ENCODE measurements at places on chromosomes 3 and 15.

DNA sequence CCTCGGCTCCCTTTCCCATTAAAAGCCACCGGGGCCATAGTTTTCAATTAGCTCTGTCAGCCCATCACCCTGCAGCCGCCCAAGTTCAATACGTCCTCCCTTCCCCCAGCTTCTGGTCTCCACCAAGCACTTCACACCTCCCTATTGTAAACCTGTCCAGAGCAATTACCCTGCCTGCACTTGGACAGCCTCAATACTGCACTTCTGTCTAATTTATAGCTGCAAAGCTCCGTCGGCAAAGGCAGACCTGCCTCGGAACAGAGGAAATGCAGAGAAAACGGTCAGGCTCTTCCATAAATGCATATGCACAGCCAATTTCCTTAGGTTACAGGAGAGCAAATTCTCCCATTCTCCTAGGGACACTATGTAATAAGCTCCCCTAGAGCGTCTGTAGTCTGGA, 21.9 kb downstream of the LRIG1 start:
- DNase-seq = no peak

- DNase-seq = no peak
Measured at GRCh38 chr3:184525337-184526087, 36.1 kb upstream of the EPHB3 start.

- DNase-seq = no peak
Measured at GRCh38 chr3:131396170-131396569, 14.6 kb downstream of the NUDT16 start.

DNA sequence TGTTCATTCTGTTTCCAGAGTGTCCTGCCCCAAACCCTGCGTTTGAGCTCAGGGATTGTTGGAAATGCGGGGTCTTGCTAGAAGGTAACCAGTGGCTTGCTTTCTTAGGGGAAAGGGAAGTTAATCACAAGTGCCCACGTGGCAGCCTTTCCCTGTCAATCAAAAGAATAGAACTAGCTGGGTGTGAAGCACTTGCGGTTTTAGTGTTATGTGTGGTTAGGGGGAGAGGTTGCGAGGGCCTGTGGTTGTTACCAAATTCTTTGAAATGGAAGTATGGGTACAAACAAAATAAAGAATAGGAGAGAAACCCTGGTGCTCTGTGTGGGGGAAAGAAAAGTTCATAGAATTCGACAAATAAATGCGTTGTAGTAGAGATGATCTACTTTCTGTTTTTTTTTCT, 67.6 kb downstream of the FNDC3B start:
- DNase-seq = peak; percentile 89

DNA sequence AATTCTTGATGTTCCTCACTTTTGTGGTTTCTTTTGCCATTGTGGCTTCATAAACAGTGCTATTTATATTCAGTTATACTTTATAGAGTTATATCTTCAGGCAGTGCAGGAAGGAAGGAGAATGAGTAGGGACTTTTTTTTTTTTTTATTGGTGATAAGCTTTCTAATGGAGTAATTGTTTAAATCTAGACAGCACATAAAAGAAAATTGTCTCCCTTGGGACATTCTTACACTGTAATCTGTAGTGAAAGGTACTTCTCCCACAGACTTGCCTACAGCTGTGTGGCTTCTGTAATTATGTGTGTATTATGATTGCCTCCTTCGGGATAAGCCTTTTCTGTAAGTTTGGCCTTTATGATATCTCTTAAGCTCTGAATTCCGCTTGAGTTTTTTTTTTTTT, 41.6 kb downstream of the WDR76 start:
- DNase-seq = no peak

- no peak for DNase-seq
Measured at GRCh38 chr3:71397726-71398125, 185.8 kb downstream of the FOXP1 start.

DNA sequence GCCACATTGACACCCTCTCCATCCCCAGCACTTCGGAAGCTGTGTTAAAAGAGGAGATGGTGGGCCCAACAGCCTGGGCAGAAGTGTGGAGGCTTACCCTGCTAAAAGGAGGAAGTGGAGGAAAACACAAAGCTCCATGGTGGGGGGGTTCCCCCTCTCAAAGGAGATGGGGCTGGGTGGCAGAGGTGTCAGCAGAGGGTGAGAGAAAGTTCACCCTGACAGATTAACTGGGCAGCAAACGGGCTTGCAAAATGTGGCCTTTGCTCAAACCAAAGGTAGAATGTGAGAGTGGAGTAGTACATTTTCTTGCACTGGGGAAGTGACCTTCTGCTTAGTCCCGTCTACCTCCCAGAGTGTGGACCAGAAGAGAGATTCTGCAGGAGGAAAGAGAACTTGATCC, 44.7 kb downstream of the MYO1E start:
- no peak for DNase-seq

DNA sequence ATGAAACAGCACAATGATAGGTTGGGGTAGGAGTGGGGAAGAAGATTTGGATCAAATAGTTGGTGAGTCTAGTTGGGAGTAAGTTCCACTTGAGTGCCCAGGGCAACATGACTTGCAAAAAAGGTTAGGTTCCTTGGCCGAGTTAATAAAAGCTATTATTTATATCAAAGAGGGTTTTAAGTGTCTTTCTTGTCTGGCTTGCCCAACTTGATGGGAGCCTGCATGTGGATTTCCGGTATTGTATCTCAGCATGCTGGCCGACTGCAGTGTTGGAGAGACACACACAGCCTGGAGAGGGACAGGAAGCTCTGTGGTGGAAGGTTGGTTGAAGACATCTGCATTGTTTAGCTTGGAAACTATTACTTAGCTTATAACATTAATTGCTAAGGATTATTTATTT, 449.5 kb upstream of the TBL1XR1 start:
- DNase-seq = peak; percentile 45

GRCh38 chr15:61051569-61052031, 177.5 kb downstream of the RORA start:
- DNase-seq = no peak

- peak; percentile 43 for DNase-seq
Measured at GRCh38 chr3:149487598-149488197, 13.2 kb downstream of the TM4SF4 start.

DNA sequence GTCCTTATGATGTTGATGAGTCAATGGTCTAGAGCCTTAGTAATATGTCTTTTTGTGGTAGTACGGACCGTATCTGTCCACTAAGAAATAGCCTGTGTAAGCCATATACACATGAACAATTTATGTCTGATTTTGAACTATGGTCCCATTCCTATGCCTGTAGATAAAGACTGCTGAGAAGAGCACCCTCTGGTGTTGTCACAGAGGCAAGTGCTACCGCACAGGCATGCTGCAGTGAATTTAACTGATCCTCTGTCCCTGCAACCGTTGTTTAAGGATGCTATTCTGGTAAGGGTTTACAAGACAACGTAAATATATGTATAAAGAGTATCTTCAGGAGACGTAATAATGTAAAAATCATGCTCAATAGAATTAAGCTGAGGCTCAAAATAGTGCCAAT, 170.7 kb downstream of the UBE3A start:
- no peak for DNase-seq

- no peak for DNase-seq
Measured at GRCh38 chr3:144923046-144923775, 951.6 kb downstream of the DIPK2A start.

DNA sequence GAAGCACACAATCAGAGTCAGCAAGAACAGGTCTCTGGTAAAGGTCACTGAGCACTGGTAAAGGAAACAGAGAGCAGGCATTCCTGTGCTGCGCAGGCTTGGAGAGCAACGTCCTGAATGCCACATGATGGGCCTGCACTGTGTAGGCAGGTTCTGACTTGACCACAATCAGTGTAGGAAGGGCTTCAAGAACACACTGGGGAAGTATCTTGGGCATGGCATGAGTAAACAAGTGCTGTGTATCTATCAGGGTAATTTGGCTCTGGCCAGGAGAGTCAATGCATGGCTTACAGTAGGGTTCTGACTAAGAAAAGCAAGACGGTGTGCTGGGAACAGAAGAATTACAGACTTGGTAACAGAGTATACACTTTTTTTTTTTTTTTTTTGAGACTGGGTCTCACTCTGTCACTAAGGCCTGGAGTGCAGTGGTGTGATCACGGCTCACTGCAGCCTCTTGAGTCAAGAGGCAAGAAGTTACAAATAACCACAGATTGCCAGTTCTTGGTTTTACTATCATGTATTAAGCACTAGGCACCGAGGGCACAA, 30.6 kb downstream of the TBC1D2B start:
- peak; percentile 89 for DNase-seq

GRCh38 chr3:110793611-110794010, 278.0 kb upstream of the NECTIN3 start:
- no peak for DNase-seq

GRCh38 chr3:197309528-197310361, 11.3 kb upstream of the DLG1 start:
- DNase-seq = peak; percentile 41

- no peak for DNase-seq
Measured at GRCh38 chr15:33034588-33034987, 159.9 kb downstream of the FMN1 start.

GRCh38 chr3:23781051-23781450, 24.7 kb upstream of the UBE2E1 start:
- DNase-seq = no peak

GRCh38 chr3:42982645-42983412, 3.7 kb downstream of the GASK1A start:
- DNase-seq = no peak

DNA sequence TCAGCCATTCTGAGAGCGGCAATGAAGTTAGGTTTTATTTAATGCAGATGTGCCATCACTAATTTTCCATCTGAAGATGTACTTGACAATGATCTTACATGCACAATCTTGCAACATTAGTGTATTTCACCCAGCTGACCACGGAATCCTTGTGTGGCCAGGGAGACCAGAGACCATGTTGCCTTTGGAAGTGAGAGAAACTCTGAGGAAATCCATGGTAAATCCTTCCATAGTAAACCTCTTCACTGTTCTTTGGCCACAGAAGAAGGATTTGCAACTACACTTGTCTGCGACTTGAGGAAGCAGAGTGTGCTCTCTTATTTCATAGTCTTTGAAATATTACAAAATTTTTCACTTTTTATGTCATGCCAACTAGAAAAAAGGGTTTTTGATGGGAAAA, 128.4 kb upstream of the IGSF10 start:
- no peak for DNase-seq

DNA sequence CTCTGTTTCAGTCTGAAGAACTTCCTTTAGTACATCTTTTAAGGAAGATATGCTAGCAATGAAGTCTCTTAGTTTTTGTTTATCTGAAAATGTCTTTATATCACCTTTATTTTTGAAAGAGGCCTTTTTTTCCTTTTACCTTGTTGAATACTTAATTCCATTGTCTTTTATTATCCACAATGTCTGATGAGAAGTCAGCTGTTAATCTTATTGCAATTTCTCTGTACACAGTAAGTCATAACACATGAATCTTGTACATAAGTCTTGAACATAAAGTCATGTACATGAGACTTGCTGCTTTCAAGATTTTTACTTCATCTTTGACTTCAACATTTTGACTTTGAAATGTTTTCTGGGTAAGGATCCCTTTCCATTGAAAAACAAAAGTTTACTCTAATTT, 424.3 kb upstream of the ATP10A start:
- DNase-seq = no peak

DNA sequence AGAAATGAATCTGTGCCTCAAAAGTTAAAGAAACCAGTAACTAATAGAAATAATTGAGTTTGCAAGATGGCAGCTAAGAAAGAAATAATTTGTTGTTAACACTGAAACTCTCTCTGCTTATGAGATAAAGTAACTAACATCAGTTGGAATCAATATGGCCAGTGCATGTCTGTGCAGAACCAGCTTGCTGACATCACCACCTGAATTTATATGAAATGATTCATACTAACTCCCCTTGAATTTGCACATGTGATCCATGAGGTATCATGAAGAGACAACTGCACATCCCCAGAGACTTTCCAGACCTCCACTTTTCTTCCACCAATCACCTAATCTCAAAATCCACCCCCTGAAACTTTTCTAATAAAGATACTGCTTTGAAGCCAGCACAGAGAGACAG, 10.3 kb upstream of the SLC25A38 start:
- no peak for DNase-seq

DNA sequence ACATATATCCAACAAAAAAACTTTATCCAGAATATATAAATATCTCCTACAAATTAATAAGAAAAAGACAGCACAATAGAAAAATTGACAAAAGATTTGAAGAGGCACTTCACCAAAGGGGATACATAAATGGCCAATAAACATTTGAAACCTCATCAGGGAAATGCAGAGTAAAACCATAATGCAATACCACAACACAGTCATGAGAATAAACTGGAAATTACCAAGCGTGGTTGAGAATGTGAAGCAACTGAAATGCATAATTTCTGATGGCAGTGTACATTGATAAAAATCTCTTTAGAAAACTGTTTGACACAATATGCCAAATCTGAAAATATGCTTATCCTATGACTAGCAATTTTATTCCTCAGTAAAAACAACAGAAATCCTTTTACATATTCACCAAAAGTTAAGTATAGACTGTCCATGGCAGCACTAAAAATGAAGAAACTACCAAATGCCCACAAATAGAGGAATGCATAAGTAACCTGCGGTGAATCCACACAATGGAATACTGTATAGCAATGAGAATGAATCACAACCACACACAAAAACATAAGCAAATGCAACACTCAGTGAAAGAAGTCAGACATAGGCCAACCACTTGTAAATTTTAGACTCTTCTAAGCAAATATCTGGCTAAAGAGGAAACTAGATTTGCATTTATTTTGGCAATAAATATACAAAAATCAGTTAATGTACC, 7.9 kb downstream of the LYZL4 start:
- DNase-seq = no peak

- DNase-seq = peak; percentile 55
Measured at GRCh38 chr3:189276444-189277219, 104.9 kb downstream of the TPRG1 start.

DNA sequence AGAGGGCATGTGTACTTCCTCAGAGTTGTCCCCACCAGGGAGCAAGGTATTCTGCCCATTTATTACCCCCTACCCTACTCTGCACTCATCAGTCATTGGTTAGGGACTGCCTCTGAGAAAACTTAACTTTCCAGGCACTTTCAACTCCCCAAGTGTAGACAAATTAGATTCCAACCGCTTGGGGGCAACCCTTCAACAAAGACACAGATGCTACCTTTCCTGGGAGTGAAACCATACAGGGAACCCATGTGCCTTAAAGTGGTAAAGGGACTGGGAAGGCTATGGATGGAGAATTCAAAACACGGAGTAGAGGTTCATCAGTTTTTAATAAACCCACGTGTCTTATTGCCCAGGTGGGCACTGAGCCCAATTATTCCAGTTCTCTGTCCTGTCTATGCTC, 19.4 kb upstream of the UBE2E2 start:
- no peak for DNase-seq

- no peak for DNase-seq
Measured at GRCh38 chr3:187456250-187456649, 88.1 kb downstream of the RTP4 start.

GRCh38 chr3:137300703-137301102, 342.9 kb downstream of the IL20RB start:
- DNase-seq = peak; percentile 13

- peak; percentile 3 for DNase-seq
Measured at GRCh38 chr15:31799715-31800321, 230.5 kb upstream of the CHRNA7 start.

Measured in activated CD4-positive, alpha-beta T cell treated with anti-CD3 and anti-CD28 coated beads, Interleukin-10, Interleukin-2, amounts not matched to agents 100 ng/mL and 50 ng/mL, durations not matched to agents 16 hours and 8 hours (primary cell).